CD4-positive, alpha-beta memory T cell (primary cell): ENCODE measurements at places on chromosomes 3 and 15. TPM values are rescaled to one million over a fixed set of nuclear protein-coding genes. Genes with fewer than 3 reads are reported as not detected.

Gene ACTR8
- 38.1 TPM for total RNA-seq

- no peak overlapping the region for H3K4me3 ChIP-seq
- no peaks in the 10 kb centered on the region for H3K36me3 ChIP-seq
- no peak for DNase-seq
- no peak overlapping the region for H3K27ac ChIP-seq
These were observed 83.9 kb upstream of the PFN2 start for GRCh38 chr3:150054635-150055034.

Gene LSMEM2
- not detected for total RNA-seq

Gene SLCO2A1
- not detected for total RNA-seq

DNA sequence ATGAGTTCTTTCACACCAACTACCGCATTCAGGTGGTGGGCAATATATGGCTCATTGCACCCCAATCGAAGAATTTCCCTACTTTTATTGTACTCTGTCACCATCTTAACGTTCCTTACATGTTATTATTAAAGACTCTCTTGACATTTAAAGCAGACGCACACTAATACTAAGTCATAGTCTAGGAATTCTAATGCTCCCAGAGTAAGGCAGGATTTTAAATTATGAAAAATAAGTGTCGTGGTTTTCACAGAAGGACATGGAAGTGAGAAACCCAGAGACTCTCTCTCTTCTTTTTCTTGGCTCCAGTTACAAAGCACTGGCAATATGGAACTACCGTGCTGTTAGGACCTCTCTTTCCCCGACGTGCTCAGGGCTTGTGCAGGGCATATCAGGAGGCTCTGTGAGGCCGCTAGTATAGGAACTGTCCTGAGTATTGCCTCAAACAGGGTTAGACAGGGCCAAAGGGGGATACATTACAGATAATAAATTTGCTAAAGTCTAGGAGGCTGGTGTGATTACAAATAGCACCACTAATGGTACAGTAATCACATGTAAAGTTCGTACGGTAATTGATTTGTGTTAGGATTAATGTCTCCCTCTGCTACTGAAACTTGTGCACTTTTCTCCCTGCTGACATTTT is 590.8 kb downstream of the FOXP1 start:
- no peaks in the 10 kb centered on the region for H3K27me3 ChIP-seq
- peaks cover 21% of the 10 kb centered on the region for H3K36me3 ChIP-seq
- no peak for DNase-seq
- H3K4me3 ChIP-seq = no peak overlapping the region
- peaks cover 42% of the 10 kb centered on the region for H3K4me1 ChIP-seq
- H3K27ac ChIP-seq = no peak overlapping the region

DNA sequence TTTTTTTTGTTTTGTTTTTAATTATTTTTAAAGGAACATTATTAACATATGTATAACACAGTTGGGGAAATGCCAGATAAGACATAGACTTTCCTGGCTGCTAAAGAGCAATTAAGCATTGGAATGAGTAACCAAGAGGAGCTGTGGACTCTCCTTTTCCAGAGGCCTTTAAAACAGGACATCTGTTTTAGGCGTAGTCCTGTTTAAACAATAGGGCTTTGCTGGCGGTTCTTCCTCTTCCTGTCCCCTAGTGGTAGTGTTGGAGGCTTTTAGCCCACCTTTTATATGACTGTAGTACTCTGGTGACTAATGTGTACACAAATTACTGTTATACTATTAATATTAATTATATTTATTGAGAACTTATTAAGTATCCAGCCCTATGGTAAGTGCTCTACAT is 81.9 kb downstream of the PPARG start:
- no peak overlapping the region for H3K4me3 ChIP-seq
- no peaks in the 10 kb centered on the region for H3K36me3 ChIP-seq
- H3K27me3 ChIP-seq = no peaks in the 10 kb centered on the region

DNA sequence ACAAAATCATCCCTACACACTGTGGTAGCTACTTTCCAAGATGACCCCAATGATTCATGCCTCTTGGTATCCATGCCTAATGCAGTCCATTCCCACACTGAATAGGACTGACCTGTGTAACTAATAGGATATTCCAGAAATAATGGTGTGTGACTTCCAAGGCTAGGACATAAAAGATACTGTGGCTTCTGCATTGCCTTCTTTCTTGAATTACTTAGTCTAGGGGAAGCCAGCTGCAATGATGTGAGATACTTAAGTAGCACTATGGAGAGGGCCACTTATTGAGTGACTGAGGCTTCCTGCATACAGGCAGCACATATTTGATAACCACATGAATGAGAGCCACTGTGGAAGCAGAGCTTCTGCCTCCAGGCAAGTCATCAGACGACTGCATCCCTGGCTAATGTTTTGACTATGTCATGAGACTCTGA is 50.1 kb downstream of the NR1I2 start:
- H3K27me3 ChIP-seq = no peaks in the 10 kb centered on the region
- no peak overlapping the region for H3K4me3 ChIP-seq
- DNase-seq = no peak

DNA sequence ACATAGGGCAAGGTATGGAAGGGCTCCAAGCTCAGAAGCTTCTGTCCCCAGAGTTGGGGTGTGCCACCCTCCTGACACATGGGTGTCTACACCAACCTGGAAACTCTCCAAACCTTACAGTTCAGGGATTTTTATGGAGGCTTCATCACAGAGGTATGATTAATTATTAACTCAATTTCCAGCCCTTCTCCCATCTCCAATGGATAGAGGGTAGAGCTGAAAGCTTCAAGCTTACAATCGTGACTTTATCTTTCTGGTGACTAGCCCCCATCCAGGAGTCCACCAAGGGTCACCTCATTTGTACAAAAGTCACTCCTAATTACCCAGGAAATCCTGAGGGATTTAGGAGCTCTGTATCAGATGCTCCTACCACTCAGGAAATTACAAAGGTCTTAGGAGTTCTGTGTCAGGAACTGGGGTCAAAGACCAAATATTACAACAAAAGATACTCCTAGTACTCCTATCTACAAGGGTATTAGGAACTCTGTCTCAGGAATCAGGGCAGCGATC is 62.7 kb downstream of the TFDP2 start:
- H3K4me1 ChIP-seq = no peaks in the 10 kb centered on the region
- no peak overlapping the region for H3K4me3 ChIP-seq
- no peak overlapping the region for H3K27ac ChIP-seq
- no peaks in the 10 kb centered on the region for H3K27me3 ChIP-seq
- no peak for DNase-seq

DNA sequence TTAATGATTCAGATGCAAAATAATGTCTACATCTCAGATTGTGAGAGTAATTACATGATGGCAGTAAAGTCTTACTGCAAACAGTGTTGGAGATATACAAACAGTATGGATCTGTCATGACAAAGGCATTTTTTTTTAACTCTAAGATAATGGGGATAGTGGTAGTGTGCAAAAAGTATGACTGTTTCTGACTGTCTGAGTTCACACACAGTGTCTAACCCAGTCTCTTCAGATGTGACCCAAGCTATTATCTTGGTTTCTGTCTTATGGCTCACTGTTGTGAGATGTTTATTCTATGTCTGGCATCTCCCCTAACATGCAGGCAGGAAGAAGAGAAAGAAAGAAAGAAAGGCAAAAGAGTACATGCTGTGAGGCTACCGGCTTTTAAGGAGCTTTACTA is 17.0 kb downstream of the RPL39L start:
- no peaks in the 10 kb centered on the region for H3K36me3 ChIP-seq
- no peaks in the 10 kb centered on the region for H3K4me1 ChIP-seq
- no peak overlapping the region for H3K4me3 ChIP-seq
- no peaks in the 10 kb centered on the region for H3K27me3 ChIP-seq

Gene CEP63
- 40.1 TPM for total RNA-seq

DNA sequence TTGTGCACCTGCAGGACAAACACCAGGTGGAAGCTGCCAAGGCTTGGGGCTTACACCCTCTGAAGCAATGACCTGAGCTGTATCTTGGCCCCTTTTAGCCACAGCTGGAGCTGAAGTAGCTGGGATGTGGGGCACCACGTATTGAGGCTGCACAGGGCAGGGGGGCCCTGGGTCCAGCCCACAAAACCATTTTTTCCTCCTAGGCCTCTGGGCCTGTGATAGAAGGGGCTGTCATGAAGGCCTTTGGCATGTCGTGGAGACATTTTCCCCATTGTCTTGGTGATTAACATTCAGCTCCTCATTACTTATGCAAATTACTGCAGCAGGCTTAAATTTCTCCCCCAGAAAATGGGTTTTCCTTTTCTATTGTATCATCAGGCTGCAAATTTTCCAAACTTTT is 27.6 kb upstream of the MME start:
- H3K4me3 ChIP-seq = no peak overlapping the region
- no peaks in the 10 kb centered on the region for H3K27me3 ChIP-seq
- no peaks in the 10 kb centered on the region for H3K36me3 ChIP-seq
- H3K4me1 ChIP-seq = no peaks in the 10 kb centered on the region
- no peak for DNase-seq

Gene PARP16
- 21.4 TPM for total RNA-seq

- no peak for DNase-seq
- no peaks in the 10 kb centered on the region for H3K27me3 ChIP-seq
- H3K27ac ChIP-seq = no peak overlapping the region
- no peaks in the 10 kb centered on the region for H3K4me1 ChIP-seq
These were observed 85.9 kb upstream of the ZBTB20 start for GRCh38 chr3:115233021-115233420.

Gene TGM4
- not detected for total RNA-seq

Gene UTS2B
- not detected for total RNA-seq

- no peak overlapping the region for H3K4me3 ChIP-seq
- no peak for DNase-seq
- no peaks in the 10 kb centered on the region for H3K27me3 ChIP-seq
- H3K4me1 ChIP-seq = no peaks in the 10 kb centered on the region
- H3K27ac ChIP-seq = no peak overlapping the region
These were observed 69.7 kb downstream of the PRTG start for GRCh38 chr15:55673287-55673686.

DNA sequence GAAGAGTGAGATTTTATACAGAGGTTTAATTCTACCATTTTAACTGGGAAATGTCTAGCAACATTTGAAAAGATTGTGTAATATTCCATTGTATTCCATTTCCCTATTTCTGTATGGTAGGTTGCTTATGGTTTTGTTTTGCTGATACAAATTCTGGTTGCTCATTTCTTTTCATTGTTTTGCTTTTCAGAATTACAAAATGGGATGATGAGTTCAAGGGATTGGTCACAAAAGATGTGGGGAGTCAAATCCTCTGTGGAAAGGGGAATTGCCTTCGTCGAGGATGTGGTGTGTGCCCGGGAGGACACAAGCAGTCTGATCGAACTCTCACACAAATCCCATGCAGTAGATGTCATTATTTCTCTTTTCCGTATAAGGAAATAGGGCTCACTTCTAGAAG is 18.3 kb downstream of the SLCO3A1 start:
- no peaks in the 10 kb centered on the region for H3K36me3 ChIP-seq
- no peak overlapping the region for H3K4me3 ChIP-seq
- DNase-seq = no peak
- no peak overlapping the region for H3K27ac ChIP-seq
- no peaks in the 10 kb centered on the region for H3K27me3 ChIP-seq
- H3K4me1 ChIP-seq = peaks cover 61% of the 10 kb centered on the region

DNA sequence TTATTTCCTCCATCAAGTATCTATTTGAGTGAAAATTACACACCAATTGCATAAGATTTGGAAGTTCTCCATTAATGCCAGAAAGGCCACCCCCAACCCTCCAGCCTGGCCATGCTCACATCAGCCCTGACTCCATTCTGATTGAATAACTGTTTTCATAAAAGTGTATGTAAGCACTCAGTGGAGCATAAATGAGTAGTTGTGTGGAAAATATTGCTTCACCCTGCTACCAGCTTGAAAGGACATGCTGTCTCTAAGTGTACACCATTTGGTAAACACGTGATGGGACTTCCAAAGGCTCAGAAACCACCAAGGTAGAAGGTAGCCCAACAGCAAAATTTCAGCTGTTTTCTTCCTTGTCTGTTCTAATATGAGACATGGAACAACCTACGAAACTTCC is 393.8 kb downstream of the ZNF385D start:
- no peaks in the 10 kb centered on the region for H3K4me1 ChIP-seq
- no peak for DNase-seq
- H3K4me3 ChIP-seq = no peak overlapping the region

GRCh38 chr15:40379853-40380252 is 2.7 kb upstream of the KNSTRN start:
- no peak overlapping the region for H3K27ac ChIP-seq
- peaks cover 11% of the 10 kb centered on the region for H3K4me1 ChIP-seq
- H3K36me3 ChIP-seq = no peaks in the 10 kb centered on the region
- H3K4me3 ChIP-seq = no peak overlapping the region
- no peaks in the 10 kb centered on the region for H3K27me3 ChIP-seq

GRCh38 chr3:76753599-76753998 is 286.3 kb upstream of the ROBO2 start:
- H3K4me3 ChIP-seq = no peak overlapping the region
- no peaks in the 10 kb centered on the region for H3K36me3 ChIP-seq
- H3K4me1 ChIP-seq = no peaks in the 10 kb centered on the region
- DNase-seq = no peak
- H3K27ac ChIP-seq = no peak overlapping the region

DNA sequence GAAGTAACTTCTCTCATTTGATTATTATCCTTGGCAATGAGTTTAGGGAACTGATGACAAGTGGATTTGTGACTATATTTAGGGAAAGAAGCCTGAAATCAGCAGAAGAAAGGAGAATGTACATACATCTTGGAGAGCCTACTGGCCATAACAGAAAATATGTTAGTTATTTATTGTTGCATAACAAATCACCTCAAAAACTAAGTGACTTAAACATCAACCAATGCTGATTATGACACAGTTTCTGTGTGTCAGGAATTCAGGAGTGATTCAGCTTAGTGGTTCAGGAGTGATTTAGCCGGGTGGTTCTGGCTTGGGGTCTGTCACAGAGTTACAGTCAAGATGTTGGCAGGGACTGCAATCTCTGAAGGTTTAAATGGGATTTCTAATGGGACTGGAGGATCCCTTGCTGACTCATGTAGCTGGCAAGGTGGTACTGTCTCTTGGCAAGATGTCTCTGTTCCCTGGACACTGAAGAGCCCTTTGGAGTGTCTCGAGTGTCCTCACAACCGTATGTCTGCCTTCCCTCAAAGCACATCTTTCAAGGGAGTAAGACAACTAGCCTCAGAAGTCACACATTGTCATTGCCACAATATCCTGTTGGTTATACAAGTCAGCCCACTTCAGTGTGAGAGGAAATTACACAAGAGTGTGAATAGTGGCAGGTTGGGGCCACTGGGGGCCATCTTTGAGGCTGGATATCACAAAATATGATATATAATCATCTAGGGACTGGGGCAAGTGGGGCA is 248.9 kb downstream of the SV2B start:
- no peak overlapping the region for H3K4me3 ChIP-seq
- no peak overlapping the region for H3K27ac ChIP-seq
- no peaks in the 10 kb centered on the region for H3K27me3 ChIP-seq
- peak; percentile 35 for DNase-seq

Gene CCK
- total RNA-seq = not detected
